Activated naive CD4-positive, alpha-beta T cell treated with anti-CD3 and anti-CD28 coated beads, Interleukin-2, amount 50 U/mL, for 72 hours (primary cell): ENCODE measurements at places on chromosomes 4 and X.

DNA sequence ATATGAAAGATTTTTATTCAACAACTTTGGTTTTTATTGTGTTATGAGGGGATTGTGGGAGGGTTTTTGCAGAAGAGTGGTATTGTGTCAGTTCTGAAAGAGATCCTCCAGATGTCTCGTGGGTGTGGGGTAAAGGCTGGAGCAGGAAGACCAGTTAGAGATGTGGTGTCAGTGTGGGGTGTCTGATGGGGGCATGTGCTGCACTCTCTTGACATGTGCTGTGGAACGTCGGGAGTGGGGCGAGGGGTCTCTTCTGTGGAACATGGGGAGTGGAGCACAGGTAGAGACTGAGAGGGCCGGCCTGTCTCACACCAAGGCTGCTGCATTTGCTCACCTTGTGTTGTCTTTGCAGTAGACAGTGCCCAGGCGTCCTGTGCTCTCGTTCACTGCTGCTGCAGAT lies 37.6 kb downstream of the FAM193A start:
- DNase-seq = no peak

DNA sequence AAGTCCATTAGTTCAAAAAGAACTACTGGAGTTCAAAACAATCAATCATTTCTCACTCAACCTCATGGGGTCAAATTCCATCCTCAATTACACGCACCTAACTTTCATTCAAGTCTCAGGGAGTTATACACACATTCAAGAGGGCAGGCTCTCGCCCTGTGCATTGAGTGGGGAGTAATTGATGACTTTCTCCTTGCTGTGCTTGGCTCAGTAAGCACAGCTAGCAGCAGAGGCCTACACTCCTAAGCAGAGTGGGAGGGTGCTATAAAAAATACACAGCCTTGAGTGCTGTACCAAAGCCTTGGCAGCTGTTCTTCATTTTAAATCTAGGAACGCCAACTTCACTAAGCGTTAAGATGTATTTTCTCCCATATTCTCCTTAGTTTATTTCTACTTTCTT lies 958.3 kb upstream of the ADGRL3 start:
- no peak for DNase-seq

- no peak for DNase-seq
Measured at GRCh38 chr4:90234916-90235547, 107.8 kb downstream of the CCSER1 start.

DNA sequence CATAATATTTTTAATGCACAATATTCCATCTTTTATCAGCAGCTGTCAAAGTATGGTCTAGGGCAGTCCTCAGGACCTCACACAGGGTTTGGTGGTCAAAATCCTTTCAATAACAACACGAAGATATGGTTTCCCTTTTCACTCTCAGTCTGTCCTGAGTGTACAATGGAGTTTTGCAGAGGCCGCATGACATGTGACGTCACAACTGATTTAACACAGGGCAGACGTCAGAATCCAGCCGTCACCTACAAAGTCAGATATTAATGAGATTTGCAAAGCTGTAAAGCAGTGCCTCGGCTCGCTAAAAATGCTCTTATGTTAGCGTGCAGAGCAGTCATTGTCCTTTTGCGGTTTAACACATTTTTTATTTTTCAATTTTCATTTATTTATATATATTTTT lies 12.5 kb downstream of the ABLIM2 start:
- DNase-seq = no peak

- no peak for DNase-seq
Measured at GRCh38 chr4:130698251-130698650, 1602.3 kb downstream of the C4orf33 start.

DNA sequence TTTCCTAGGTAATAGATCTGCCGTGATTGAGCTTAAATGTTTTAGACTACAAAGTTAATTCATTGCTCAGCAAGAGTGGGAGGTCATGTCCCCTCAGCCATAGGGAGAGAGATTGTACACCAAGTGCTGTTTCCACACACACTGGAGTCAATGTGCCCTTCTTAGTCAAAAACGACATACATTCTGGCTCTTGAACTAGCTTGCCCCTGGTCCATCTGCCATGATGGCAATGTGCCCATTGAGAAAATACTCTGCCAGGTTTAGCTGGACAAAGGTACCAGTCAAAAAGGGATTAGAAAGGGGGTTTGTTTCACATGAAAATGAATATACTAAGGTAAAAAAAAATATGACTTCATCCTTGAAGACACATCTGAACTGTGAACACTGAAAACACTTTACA lies 377.1 kb upstream of the ADGRL3 start:
- DNase-seq = no peak

DNA sequence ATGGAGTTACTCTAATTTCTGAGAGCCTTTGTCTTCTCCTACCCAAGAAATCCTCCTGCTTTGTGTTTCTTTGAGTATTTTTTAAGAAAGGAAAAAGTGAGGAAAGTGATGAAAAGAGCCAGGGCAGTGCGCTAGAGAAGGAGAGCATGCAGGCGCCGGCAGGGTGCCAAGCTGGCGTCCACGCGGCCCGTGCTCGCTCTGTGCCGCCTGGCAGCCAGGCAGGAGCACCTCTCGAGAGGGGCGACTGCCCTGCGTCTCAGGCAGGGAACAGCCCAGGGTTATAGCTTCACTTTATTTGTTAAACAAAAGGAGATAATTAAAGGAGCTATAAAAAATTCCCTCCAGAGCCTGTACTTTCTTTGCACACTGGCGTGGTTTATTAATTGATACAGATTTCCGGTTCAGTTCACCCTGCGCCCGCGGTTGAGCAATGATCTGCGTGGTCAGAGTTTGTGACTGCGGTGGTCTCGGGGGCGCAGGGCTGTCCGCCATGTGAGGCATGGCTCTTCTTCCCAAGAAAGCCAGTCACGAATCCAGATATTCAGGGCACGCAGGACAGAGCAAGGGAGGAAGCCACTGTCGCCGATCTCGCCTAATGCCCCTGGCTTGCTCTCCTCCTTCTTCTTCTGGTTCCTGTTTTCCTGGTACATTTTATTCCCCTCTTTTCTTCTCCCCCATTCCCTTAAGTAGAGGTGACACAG lies 110.8 kb upstream of the PAQR3 start:
- no peak for DNase-seq
